Body of pancreas (tissue), 4 donors: ENCODE measurements at places on chromosomes 6 and 20.

DNA sequence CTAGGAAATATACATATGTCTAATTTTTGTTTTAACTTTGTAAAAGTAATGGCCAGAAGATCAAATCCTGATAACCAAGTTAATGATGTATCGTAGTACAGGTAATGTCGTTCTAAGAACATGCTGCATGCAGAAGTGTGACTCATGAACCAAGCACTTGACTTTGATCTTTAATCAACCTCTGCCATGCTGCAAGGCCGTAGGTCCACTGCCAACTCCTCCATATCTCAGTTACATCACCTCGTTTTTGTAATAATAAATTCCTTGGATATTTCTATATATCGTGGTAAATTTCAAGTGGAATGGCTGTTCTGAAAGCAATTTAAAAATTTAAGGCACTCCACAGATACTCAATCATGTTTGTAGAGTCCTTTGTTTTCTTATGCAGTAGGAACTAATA, 771.7 kb downstream of the EPHA7 start:
- no peak for DNase-seq

DNA sequence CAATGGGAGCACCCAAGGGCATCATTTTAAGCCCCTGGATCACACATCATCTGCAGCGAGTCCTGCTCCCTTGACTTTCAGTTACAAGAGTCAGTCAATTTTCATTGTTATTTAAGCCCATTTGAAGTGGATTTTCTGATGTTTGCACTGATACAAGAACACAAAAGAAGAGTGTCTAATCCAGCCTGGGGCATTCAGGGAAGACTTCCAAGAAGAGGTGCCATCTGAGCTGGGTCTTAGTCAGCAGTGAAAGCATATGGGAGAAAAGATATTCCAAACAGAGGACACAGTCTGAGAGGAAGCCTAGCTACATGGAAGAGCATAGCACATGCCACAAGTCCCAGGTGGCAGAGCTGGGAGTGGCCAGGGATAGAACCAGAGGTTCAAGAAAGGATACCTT, 10.4 kb upstream of the FOXP4 start:
- no peak for DNase-seq

DNA sequence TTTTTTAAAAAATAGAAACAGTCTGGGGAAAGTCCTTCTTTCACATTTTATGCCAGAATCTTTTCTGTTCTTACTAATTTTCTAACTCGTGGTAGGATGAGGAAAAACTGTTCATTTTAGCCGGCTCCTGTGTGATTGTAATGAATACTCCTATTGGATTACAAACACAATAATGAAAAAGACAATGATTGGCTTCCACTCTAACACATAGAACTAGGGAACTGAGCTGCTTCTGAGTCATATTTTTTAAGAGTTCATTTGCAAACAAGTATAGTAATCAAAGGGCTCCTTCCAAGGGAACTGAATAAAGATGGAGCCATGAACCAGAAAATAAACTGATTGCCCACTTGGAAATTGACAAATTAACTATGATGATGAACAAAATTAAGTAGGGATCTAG, 265.3 kb upstream of the TCF21 start:
- no peak for DNase-seq

GRCh38 chr6:106005013-106005412, 81.1 kb upstream of the PRDM1 start:
- no peak for DNase-seq

- no peak for DNase-seq
These were observed 5.3 kb downstream of the RNF8 start for GRCh38 chr6:37359039-37359438.

- no peak for DNase-seq
These were observed 394.6 kb upstream of the PTCHD4 start for GRCh38 chr6:48505621-48506020.

- DNase-seq, result no peak
These were observed 147.0 kb upstream of the PTPRK start for GRCh38 chr6:128667339-128667858.
